Neuronal stem cell (in vitro differentiated cells): ENCODE measurements at places on chromosomes 2 and 18.

- no peak for DNase-seq
Observed at GRCh38 chr2:144501118-144501517, 18.8 kb downstream of the ZEB2 start.

DNA sequence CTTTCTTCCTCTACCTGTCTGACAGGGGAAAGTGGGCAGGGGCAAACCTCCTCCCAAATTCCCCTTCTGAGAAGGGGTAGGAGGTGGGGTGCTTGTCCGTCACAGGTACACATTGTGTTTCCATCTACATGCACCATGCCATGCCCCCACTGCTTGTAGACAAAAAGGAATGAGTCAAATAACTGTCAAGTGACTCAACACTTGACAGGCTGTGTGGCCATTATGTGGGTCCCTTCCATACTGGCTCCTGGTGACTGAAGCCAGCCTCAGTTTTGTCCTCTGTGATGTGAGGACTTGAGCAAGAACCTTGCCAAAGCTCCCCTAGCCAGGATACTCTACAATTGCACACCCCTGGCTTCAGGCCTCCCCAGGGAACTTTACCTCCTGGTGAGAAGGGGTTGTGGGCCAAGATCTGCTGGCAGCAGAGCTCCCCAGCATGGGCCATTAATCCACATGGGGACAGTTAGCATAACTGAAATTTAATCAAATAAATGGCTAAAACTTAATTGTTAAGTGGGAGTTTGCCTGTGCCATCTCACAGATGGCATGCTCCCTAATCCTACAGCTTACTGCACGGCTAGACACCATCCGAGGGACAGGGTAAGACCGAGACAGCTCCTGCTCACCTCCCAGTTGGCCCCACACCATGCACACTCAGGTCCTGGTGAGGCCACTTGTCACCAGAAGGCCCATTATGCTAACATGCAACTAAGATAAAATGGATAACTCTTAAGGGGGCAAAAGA is 140.2 kb downstream of the BCL11A start:
- no peak for DNase-seq

- DNase-seq = peak; percentile 80
Observed at GRCh38 chr2:85066874-85067351, 66.3 kb upstream of the TCF7L1 start.

GRCh38 chr2:46706264-46706983 is 209.2 kb downstream of the MCFD2 start:
- no peak for DNase-seq

GRCh38 chr2:102147935-102148334 is 5.4 kb downstream of the IL1R1 start:
- no peak for DNase-seq

GRCh38 chr2:76491503-76491902 is 780.8 kb upstream of the GCFC2 start:
- DNase-seq = no peak

DNA sequence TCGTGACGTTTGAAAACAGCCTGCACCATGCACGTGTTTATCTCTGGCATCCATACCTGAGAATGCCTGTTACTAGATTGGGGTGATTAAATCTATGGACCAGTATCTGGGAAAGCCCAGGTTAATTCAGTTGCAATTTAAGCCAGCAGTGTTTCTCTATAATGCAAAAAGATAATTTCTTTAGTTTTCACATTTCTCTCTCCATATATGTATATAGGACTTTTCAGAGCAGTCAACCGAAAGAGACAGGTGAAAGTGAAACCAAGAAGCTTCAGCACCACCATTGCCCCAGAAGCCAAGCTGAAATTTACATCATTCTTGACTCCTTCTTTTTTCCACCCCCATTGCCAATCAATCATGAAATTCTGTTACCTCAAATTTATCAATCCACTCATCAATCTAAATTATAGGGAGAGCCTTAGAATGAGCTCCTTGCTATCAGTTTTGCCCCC is 2.7 kb upstream of the LRP2 start:
- no peak for DNase-seq

DNA sequence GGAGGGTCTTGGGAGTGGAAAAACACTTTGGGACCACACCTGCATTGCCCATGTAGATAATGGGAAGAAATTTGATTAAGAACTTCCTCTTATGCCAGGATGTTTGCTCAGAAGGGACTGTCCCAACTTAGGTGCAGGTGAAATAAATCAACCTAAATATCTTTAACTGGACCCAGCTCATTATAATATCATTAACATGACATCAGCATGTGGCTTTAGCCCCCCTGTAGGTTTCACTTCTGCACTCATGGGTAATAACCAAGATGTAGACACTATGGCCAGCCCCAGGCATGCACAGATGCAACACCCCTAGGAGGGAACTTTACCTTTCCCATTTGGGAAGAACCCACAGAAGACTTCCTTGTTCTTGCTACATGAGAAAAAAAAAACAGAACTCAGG is 227.4 kb upstream of the ZNF804A start:
- no peak for DNase-seq

DNA sequence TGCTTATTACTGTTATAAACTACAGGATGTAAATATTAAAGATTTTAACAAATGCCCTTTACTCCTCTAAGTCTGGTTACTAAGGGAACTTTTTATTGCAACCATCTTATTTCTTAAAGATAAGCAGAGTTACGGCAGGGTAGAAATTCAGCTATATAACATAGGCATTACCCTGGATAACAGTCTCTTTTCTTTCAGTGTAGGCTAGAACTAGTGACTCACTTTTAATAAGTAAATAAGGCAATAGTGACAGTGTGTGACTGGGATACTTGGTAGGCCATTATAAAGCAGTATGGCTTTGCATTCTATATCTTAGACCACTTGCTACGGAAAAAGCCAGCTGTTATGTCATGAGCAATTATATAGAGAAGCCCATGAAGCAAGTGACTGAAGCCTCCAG is 1041.0 kb upstream of the NRXN1 start:
- DNase-seq = no peak

DNA sequence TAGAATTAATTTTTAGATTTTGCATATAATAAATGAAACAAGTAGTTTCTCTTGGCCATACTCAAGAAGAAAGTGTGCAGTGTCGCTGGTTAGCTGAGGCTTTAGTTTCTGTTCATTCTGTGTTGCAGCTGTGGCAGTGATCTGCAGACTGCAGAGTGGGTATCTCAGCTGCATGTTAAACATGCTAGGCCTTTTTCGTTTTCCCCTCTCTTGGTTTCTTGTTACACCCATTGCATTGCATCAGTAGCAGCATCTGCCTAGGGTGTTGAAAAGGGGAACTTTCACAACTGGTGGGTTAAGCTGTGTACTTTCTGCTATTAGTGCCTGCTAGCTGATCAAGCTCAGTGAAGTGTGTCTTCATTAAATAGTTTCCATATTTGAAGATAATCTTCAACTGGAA is 51.3 kb downstream of the ACSL3 start:
- DNase-seq = no peak

DNA sequence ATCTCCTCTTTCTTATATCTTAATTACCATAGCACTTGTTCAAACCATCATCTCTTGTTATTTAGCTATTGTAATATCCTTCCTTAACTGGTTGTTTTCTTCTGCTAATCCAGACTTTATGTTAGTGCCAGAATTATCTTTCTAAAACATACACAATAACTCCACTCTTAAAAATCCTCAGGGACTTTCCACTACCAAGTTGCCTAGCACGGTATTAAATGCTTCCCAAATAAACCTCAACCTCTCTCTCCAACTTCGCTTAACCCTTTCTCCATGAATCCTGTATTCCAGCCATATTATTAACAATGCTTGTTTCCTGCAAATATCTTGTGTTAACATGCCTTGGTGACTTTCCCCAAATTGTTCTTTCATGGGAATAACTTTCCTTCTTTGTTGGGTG is 84.5 kb downstream of the FAM228A start:
- DNase-seq = no peak

DNA sequence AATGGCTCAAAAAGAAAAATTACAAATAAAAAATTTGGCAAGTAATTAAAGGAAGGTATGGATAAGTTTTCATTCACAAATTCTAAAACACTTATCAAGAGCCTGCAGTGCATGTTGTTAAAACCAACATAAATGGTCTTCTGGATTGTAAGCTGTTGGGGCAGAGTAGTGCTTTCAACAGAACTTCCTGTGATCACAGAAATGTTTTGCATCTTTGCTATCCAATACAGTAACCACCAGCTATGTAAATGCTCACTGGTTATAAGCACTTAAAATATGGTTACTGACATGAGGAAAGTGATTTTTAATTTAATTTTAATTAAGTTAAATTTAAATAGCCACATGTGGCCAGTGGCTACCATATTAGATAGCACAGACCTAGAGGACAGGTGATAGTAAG is 133.1 kb downstream of the NBAS start:
- no peak for DNase-seq

- no peak for DNase-seq
Observed at GRCh38 chr2:4831751-4832150, 860.4 kb upstream of the SOX11 start.

GRCh38 chr2:71607151-71607889 is 154.0 kb downstream of the DYSF start:
- DNase-seq = no peak

DNA sequence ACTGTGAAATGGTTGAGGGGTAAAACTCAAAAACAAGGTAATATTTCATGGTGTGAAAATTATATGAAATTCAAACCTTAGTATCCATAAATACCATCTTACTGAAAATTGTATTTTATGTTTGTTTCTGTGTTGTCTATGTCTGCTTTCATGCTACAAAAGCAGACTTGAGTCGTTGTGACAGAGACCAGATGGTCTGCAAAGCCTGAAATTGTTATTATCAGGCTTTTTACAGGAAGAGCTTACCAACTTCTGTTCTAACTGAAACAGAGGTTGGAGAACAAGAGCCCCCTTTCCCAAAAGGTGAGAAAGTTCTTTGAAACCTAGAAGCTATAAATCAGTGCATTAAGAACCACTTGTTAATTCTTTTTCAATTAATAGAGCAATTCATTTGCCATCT is 110.0 kb downstream of the COL4A4 start:
- no peak for DNase-seq

- no peak for DNase-seq
Observed at GRCh38 chr2:114534116-114535084, 92.0 kb downstream of the DPP10 start.

GRCh38 chr18:13051950-13052349 is 60.8 kb downstream of the CEP192 start:
- no peak for DNase-seq

GRCh38 chr2:150143087-150143536 is 344.4 kb downstream of the RND3 start:
- no peak for DNase-seq

DNA sequence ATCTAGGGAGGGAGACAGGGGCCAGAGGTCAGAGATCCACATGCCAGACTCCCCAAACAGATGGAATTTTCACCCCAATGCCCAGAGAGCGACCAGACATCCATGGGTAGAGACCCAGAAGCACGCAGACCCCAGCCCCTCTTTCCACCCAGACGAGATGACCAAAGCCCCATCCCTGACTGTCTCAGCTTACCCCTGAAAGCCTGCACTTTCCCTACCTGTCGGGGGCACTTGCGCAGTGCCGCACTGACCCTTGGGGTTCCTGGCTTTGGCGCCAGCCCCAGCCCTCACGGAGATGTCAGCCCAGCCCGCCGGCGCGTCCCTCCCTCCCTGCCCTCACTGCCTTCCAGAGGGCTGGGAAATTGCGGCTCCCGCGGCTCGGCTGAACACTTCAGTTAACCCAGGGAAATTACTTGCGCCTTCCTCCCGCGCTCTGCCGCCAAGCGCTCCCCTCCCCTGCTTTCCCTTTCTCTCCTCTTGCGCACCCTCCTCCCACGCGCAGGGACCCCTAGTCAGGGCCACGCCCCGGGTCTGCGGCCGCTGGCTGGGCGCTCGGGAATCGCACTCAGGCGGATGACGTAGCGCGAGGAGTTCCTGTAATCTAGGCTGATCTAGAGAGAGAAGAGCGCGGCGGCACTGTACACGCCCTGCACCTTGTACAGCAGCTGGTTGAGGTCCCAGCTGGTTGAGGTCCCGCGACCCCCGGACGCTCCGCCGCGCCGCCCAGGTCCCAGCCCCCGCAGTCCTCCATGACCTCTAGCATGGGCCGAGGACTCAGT is 12.0 kb downstream of the ALPG start:
- no peak for DNase-seq

GRCh38 chr2:134452042-134452733 is 198.3 kb downstream of the MGAT5 start:
- DNase-seq = no peak

- DNase-seq = no peak
Observed at GRCh38 chr2:63424329-63425078, 163.8 kb downstream of the WDPCP start.

GRCh38 chr2:190701586-190701985 is 52.7 kb downstream of the NAB1 start:
- DNase-seq = no peak

GRCh38 chr2:104755026-104755878 is 98.7 kb upstream of the POU3F3 start:
- no peak for DNase-seq

DNA sequence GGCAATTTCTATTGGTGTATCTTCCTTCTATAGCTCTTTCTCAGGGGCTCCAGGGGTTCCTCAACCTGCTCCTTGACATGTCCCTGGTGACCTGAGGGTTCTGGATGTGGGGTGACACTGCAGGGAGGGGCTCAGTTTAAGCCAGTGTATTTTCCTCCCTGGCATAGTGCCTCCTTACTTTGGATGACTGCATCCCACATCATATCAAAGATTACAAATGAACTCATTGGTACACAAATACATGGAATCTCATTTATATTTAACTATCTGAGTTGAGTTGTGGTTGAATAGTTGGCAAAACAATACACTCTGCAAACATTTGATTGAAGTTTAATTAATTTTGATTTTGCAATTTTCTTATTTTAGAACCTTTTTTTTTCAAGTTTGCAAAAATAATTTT is 268.2 kb upstream of the SKOR2 start:
- no peak for DNase-seq

DNA sequence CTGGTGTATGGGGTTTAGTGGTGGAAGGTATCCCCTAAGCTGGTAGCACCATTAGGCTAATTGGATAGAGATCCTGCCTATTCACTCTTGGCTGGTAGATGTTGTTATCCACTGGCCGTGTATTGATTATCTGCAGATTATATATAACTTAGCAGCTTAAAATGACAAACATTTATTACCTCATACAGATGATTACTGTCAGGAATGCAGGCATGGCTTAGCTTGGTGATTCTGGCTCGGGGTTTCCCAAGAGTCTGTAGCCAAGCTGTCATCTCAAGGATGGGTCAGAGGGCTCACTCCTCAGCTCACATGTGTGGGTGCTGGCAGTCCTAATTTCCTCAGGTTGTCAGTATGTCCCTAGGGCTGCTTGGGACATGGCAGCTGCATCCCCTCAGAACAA is 465.8 kb downstream of the PARD3B start:
- DNase-seq = no peak

DNA sequence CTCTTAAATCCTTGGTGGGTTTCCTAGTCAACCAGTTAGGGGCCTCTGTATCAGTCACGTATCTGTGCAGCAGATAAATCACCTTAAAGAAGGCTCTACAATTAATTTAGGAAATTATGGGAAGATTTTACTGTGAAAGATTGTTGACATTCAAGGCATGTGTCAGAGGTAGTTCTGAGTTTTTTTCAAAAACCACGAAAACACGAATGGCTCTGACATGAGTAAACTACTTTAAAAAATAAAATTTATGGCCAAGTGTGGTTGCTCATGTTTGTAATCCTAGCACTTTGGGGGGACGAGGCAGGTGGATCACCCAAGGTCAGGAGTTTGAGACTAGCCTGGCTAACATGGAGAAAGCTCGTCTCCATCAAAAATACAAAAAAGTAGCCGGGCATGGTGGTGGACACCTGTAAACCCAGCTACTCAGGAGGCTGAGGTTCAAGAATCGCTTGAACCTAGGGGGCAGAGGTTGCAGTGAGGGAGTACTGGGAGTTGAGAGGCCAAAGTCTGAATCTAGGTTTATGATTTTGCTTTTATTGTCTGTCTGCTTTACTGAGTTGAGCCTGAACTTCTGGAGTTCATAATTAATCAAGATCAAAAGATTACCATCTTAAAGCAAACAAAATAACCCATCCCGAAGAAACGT is 77.1 kb downstream of the SPRED2 start:
- no peak for DNase-seq
